ENCODE measurements at places on chromosomes 3 and 15.

GRCh38 chr15:40323953-40324937, 753 bp downstream of the INAFM2 start:
- no peak for DNase-seq

GRCh38 chr15:75961331-75961730, 50.9 kb downstream of the NRG4 start:
- DNase-seq: no peak

- no peak for DNase-seq
Observed at GRCh38 chr15:89652666-89653065, 2.6 kb downstream of the KIF7 start.

DNA sequence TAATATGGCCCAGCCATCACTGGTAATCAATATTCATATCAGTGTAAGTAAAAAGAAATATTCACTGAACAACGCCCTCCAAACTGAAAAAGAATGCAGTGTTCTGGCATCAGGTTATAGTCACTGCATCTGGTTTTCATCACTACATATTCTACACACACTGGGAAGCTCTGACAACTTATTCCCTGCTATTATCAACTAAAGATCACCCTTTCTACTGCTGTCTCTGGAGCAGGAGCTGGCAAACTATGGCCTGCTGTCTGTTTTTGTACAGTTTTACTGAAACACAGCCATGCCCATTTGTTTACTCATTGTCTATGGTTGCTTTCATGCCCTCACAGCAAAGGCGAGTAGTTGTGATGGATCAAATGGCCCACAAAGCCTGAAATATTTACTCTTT, 35.3 kb downstream of the TUBGCP4 start:
- no peak for DNase-seq

- no peak for DNase-seq
Observed at GRCh38 chr3:11769704-11770476, 76.8 kb downstream of the TAMM41 start.

DNA sequence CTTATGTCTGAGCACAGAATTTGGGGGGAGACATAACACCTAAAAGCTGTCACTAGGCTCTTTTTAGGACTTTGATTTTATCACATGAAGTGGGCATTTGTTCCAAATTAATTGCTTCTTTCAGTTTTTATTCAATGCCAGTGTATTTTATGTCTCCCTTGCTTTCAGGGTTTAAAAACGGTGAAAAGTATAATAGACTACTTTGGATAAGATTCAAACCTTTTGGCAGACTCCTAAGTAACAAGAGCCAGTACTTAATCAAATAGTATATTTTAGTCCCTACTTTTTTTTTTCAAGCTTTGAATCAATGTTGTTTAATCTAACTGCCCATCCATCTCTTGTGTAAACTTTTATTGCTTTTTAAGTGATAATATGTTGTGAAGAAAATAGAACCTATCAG, 847.2 kb upstream of the DPPA4 start:
- no peak for DNase-seq

All from HFF-Myc (cell line).